ENCODE measurements at places on chromosomes 4 and X.
A peak's percentile ranks its signal among the peaks of the same experiment; 100 is the strongest.

GRCh38 chr4:7043284-7044136, at the start of gene TADA2B:
TADA2B (plus strand) TSS chr4:7043372; CDS start chr4:7043580, 208 bp downstream.
- DNase-seq: peak; percentile 25

DNA sequence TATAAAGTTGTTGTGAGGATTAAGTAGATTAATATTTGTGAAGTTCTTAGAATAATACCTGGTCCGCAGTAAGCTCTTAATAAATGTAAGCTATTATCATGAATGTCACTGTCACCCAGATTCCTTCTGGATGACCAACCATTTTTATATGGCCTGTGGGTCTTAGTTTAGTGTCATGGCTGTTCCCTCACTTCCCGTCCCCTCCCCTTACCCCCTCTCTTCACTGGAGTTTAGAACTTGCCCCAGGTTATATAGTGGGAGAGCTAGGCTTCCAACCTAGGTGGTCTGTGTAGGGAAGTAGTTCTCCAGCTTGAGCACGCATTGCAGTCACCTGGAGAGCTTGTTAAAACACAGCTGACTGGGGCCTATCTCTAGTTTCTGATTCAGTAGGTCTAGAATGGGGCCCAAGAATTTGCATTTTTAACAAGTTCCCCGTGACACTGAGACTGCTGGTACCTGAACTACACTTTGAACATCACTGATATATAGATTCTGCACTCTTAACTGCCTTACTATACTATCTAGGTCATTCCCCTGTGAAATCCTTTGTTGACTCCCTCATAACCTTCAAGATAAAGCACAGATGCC, 66.9 kb upstream of the PLAC1 start:
- no peak for DNase-seq

GRCh38 chrX:69268611-69269010, 103.4 kb upstream of the PJA1 start:
- DNase-seq: no peak

DNA sequence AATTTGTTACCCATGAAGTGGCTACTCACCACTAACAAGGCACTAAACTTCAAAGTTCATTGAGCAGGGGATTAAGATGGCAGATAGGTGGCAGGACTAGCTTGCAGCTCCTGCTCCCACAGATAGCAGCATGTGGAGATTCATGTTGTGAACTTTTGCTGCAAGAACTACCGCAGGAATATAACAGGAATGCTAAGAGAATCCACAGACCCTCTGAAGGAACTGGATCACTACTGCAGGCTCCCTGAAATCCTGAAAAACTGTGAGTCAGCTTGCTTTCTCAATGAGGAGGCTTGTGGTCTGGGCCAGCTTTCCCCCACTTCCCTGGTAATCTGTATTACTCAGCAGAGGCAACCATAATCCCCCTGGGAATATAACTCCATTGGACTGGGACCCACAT, 118.5 kb upstream of the VCX2 start:
- DNase-seq: no peak

DNA sequence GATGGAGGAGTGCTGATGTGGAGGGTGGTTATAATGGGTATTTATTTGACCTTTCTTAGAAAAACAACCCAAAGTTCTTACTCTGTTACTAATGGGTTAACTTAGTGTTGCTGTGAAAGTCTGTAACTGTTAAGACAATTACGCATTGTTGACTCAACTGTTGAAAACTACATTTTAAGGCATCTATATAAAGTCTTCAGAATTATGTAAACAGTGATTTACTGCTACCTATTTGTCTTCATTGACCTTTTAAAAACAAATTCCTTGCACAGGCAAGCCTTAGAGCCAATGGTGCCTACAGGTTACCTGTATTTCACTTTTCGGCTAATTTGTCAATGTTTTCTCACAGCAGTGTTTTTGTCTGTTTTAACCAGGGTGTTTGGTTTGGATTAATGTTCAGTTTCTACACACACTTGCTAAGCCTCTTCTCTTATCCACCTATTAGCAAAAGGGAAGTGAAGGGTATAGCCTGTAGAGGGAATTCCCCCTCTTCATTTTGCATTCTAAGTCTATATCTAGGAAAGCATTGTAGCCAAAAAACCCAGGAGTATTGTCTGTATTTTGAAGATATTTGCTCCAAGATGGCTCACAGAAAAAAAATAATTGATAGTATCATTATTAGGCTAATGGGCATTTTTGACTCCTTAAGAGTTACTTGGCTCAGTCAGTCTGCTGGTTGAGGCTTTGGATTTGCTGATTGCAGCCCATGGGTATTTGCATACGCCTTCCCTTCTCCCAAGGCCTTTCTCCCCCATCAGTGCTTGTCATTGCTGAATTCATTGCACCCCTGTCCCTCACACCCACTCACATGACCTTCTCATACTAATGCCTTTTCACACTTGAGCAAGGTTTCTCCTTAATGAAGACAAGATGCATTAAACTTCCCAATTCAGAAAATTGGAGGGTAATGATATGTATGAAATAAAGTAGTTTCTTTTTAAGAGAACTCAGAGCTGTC, 30.5 kb downstream of the AFF1 start:
- no peak for DNase-seq

GRCh38 chrX:19568422-19568821, 53.1 kb upstream of the MAP3K15 start:
- DNase-seq: no peak

DNA sequence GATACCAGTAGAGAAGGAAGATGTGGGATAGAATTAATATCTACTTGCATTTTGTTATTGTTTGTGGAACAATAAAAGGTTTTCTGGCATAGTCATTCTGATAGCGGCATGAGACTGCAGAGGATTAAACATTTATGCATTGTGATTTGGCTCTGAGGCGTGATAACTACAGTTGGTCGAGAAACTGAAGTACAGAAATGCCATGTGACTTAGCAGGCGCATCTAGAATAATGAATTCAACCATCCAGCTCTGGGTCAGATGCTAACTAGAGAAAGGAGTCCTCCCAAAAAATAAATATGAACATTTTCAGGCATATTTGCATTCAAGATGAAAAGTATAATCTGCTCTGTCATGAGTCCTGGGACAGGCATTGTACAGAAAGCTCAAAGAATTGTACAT, 62.8 kb downstream of the CCSER1 start:
- DNase-seq: no peak

DNA sequence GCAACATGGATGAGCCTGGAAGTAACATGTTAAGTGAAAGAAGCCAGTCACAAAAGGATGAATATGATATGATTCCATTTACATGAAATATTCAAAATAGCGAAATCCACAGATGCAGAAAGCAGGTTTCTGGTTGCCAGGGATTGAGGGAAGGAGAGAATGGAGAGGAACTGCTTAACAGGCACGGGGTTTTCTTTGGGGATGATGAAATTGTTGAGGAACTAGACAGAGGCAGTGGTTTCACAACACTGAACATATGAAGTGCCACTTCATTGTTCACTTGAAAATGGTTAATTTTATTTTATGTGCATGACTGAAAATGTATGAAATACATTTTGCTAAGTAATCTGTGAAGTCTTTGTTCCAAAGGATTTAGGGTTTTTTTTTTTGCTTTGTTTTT, 182.5 kb upstream of the TBL1X start:
- DNase-seq: no peak

DNA sequence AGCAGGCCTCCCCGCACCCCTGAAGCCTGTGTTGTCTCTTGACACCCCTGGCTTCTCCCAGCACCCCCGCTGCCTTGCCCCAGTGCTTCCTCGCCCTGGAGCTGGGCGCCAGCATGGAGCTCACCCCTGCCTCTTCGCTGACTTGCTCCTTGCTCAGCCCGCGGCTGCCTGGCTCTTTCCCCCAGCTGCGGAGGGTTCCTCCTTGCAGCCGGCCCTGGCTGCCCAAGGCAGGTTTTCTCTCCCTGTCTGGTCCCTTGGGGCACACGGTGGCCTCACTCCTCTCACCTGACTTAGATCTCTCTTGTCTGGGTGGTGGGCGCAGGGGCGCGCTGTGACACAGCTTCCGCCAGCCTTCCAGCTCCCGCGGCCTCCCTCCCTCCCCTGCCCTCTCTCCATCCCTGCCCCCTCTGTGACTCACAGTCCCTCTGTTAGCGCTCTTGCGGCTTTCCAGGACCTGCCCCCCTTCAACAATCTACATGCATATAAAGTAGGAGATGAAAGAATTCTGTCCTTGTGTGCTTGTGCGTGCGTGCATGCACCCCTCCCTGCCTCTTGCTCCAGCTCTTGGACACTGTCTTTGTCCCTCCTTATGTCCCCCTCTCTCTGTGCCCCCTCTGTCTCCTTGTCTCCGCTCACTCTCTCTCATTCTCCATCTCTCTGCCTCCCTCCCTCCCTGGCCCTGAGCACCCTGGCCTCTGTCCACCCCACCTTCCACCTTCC, 2.2 kb downstream of the PLXNB3 start:
- no peak for DNase-seq

DNA sequence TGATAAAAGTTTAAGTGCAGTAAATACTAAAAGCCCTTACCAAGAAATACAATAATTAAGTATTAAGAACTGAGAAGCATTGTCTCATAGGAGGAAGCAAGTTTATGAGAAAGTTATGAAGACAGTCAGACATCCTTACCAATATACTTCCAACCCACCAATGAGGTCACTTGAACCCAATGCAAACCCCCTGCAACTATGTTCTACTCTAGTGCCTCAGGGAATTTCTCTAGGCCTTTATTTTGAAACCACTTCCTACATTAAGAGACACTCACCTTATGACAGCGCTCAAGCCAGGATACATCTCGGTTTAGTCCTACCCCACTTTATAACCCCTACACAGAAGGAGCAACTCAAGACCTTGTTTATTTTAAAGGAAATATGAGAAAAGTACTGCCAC, 61.3 kb downstream of the STPG2 start:
- DNase-seq: no peak

GRCh38 chrX:129091097-129091496, 432.2 kb downstream of the SMARCA1 start:
- DNase-seq: peak; percentile 29

- DNase-seq: no peak
Measured at GRCh38 chrX:13433298-13433605, 113.4 kb upstream of the ATXN3L start.

GRCh38 chr4:47050761-47051725, 19.7 kb downstream of the GABRB1 start:
- DNase-seq: no peak

GRCh38 chr4:92952897-92953296, 649.1 kb downstream of the GRID2 start:
- DNase-seq: no peak

DNA sequence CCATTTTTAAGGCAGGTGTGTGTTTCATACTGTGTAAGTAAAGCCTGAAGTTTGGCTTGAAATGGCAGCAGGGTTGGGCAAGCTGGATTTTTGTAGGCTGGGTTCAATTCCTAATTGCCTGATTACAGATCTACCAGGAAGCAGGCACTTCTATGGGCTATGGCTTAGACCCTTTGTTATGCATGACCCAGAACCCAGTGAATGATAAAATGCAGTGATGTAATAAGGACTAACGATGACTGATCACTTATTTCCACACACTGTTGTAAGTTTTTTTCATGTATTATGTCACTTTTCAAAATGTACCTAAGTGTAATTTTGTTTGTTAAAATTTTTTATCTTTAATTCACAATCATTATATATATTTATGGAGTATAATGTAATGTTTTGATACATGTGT, 8.6 kb downstream of the LANCL3 start:
- DNase-seq: no peak

GRCh38 chrX:8504451-8504850, 39.8 kb downstream of the VCX3B start:
- DNase-seq: no peak

- DNase-seq: no peak
Measured at GRCh38 chrX:95332530-95332929, 1352.1 kb upstream of the DIAPH2 start.

DNA sequence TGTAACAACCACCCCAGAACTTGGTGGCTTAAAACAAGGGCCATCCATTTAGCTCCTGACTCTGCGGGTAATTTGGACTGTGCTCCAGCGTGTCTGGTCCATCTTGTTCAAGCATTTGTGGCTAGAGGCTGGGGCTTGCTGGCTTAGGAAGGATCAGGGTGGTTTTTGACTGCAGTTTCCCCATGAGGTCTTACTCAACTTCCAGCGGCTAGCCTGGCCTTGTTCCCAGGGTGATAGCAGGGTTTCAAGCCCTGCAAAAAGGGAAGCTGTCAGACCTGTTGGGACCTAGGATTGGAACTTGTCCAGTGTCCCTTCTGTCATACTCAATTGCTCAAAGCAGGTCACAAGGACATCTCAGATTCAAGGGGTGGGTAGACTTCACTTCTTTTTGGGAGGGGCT, 205.9 kb downstream of the STIM2 start:
- DNase-seq: no peak

- no peak for DNase-seq
Measured at GRCh38 chr4:88865046-88865445, 167.4 kb upstream of the NAP1L5 start.

- DNase-seq: no peak
Measured at GRCh38 chrX:55005256-55005655, 5.1 kb downstream of the APEX2 start.

DNA sequence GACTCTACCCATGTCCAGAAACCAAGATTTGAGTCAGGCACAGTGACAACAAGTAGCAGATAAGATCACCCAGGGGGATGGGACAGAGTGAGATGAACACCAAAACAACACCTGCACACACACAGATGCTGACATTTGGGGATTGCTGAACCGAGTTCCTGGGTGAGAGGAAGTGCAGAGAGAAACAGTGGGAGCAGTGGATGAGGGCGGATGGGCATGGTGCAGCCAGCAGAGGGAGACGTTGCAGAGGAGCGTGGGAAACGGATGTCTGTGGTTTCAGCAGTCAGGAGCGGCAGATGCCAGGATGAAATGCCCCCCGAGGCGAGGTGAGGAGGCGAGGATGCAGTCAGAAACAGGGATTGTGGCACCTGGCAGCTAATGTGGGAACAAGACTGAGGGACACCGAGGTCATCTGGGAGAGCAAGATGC, 78.6 kb upstream of the STS start:
- no peak for DNase-seq

GRCh38 chr4:35520059-35520458, 724.3 kb downstream of the ARAP2 start:
- DNase-seq: peak; percentile 53
